ENCODE measurements at places on chromosomes 4 and X.

DNA sequence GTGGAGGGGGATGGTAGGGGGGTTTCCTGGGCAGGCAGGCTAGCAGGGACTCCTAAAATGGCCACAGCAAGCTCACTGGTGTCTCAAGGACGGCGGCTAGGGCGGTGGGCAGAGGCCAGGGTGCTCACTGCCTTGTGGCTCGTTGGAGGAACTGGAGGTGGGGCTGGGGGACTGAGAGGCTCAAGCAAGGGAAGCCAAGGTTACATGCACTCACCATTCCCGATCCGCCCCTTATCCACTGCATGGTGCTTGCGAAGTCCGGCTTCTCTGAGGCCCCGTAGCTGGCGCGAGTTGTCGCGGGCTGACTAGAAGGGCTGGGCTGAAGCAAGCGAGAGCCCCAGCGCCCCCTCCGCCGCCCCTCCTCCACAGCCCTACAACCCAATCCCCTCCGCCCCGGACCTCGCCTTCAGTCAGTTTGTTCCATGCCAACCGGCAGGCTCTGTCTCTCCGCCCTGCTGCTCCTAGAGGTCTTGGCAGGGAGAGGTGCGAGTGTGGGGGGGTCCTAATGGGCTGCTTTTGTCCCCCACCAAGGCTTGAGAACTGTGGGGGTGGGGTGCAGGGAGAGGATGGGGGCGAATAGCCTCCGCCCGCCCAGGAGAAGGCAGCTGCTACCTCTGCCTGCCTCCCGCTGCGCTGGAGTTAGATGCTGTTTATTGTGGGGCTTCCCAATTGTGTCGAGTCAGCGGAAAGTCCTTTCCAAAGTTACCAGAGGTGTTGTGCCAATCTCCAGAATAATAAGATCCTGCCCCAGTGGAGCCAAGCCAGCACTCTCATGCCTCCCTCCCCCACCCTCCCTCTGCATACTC lies at the start of gene ARHGEF9:
Gene ARHGEF9, minus strand, starts transcription at position 313 of the 806 bp plus-strand sequence. Its CDS starts 69 bp downstream, at position 244.
- DNase-seq, result peak; percentile 1

DNA sequence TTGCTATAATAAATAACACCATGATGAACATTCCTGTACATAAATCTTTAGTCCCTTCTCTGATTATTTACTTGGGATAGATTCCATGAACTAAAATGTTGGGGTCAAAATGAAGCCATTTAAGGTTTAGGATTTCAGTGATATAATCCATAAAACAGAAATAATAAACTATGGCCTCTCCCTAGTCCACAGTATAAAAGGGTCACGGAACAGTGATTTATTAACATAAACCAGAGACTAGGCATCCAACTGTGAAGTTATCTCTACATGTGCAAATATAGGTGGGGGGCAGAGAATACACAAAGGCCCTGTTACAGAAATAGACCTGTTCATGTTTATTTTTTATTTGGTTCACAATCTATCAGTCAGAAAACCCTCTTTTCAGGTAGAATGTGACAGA lies 499.1 kb upstream of the SLIT2 start:
- DNase-seq, result no peak

DNA sequence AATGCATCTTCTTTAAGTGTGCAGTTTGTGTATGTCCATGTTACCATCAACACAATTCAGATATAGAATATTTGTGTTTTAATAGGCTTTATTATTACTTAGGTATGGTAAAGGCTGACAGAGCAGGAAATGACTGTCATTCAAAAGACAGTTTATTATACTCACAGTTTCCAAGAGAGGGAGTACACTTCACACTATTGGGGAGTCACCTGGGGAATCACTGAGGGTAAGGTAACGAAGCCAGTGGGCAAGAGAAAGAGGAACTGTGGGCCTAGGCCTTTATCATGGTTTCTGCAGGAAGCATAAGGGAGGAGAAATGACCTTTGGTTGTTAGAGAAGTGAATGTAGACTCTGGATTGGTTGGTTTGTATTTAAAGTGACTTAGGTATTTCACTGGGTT lies 235.1 kb upstream of the HCCS start:
- DNase-seq, result no peak

- DNase-seq, result no peak
Measured at GRCh38 chr4:36214735-36215485, 29.4 kb downstream of the ARAP2 start.

DNA sequence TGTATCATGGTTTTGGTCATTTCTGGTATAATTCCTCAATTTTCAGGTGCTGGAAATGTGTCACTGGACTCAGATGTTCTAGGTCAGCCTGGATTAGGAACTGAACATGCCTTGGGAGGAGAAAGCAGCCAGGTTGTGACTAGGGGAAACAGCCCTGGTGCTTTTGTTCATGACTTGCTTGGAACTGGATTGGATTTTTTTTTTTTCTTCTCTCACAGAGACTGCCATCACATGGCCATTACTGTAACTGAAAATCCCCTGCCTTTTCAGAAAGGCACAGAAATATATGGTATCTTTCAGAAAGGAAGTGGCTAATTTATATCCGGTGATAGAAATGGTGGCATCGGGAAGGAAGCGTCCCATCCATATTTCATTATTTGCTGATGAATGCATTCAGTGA lies 34.6 kb downstream of the SEPTIN11 start:
- no peak for DNase-seq

- no peak for DNase-seq
Measured at GRCh38 chr4:63717384-63717783, 691.9 kb downstream of the TECRL start.

DNA sequence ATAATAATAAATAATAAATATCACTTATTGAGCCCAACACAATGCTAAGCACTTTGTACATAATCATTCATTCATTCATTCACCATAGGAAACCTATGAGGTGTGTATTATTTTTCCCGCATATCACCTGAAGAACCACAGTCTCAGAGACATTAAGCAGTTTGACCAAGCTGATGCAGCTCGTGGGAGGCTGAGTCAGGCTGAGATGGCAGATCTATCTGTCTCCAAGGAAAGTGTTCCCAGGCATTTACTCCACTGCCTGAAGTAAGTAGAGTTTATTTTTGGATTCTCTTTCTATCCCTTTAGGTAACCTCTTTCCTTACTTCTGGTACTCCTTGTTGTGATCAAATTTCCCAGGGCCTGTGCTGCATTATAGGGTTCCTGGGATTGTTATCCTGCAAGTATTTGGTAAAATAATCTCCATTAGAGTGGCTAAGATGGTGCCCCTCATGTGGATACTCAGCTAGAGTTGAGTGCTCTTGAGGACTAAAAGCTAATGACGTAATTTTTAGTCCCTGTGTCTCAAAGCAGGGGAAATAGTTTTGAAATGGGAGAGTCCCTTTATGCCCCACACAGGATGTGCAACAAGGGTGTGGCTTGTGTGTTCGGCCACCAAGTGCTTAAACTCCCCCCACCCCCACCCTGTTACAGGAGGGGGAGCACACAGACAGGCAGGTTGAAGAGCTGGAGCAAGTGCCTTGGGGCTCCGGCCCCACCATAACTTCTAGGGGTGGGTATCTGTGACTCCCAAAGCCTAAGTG lies 467.0 kb downstream of the STIM2 start:
- DNase-seq, result no peak

- no peak for DNase-seq
Measured at GRCh38 chrX:14050709-14051108, 21.0 kb upstream of the GEMIN8 start.

- no peak for DNase-seq
Measured at GRCh38 chr4:119955256-119955655, 111.4 kb downstream of the MAD2L1 start.

DNA sequence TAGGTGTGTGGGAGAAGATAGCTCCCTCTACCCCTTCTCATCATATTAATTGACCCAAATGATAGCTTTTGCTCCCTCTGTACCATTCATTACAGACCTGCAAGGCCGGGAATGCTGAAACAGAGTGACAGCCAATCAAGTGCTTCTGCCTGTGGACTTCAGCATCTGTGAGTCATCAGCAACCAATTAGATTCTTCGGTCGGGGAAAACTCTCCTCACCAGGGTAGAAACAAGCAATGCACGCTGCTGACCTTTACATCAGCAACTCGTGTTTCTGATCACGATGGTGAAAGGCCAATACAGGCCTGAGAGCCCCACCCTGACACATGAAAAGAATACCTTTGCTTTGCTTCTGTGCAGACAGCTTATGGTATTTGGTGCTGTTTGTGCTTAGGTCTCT lies 347.2 kb upstream of the DDX53 start:
- no peak for DNase-seq

GRCh38 chr4:12137575-12137974 lies 708.9 kb upstream of the HS3ST1 start:
- no peak for DNase-seq

GRCh38 chrX:1464041-1464970 lies 11.6 kb upstream of the ASMTL start:
- DNase-seq, result no peak

DNA sequence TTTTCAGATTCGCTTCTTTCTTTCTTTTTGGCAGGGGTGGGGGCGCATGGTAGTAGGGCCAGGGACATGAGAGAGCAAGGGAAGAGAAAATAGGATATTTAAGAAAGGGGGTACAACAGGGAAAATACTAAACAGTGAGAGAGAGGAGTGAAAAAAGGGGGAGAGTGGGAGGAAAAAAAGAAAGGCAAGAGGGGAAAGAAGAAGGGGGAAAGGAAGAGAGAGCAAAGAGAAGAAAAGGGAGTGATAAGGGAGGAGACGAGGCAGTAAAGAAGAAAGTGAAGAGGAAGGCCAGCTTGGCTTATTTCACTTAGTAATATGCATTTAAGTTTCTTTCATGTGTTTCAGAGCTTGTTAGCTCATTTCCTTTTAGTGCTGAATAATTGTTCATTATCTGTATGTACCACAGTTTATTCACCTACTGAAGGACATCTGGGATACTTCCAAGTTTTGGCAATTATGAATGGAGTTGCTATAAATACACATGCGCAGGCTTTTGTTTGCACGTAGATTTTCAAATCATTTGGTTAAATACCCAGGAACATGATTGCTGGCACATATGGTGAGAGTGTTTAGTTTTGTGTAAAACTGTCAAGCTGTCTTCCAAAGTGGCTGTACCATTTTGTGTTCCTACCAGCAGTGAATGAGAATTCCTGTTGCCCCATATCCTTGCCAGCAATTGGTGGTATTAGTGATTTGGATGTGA lies 37.3 kb downstream of the CASP6 start:
- DNase-seq, result no peak

DNA sequence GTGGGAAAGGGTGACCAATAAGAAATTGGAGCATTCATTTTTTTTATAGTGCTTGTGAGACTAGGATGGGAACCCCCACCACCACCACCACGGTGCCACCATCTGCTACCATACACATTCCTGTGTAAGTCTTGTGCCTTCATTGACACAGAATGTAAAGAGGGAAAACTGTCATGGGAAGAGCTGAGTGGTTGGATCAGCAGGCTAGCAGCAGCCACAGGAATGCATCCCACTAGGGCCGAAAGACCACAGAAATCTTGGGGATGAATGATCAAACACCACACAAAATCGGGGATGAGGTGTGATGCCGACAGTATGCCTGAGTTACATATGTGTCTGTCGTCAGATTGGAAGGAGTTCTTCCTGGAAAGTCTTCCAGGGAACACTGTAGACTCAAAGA lies 69.2 kb downstream of the SRPX start:
- DNase-seq, result no peak

DNA sequence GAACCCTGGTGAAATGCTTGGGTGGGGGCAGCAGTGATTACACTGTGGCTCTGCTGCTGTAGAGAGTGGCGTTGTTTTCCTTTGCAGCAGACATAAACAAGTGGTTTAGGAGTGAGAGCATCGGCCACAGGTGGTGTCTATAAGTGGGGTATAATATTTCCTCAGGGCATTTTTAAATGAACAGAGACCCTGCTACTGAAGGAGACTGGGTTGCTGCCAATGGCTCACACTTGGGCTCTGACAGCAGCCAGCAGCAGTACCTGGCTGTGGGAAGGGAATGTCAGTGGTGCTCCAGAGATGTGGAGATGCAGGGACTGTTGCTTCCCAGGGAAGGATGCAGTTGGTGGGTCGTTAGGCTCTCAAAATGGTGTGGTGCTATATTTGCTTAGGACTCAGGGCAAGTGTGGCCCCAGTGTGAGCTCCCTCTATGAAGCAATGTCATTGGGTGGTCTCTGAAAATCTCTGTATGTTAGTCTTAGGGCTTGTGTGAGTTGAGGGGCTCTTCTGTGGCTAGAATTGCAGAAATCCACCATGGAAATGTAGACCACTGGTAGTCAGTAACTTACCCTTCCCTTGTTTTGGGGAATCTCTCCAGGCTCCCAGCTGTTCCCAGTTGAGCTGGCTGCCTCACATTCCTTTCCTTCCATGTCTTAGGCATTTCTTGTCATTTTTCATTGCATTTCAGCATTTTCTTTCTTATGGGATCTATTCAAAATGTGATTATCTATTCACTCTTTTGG lies 1023.0 kb upstream of the GRID2 start:
- DNase-seq, result no peak

GRCh38 chr4:71732706-71733105 lies 51.2 kb downstream of the GC start:
- DNase-seq, result no peak

- no peak for DNase-seq
Measured at GRCh38 chr4:140603286-140603685, 34.5 kb upstream of the UCP1 start.

DNA sequence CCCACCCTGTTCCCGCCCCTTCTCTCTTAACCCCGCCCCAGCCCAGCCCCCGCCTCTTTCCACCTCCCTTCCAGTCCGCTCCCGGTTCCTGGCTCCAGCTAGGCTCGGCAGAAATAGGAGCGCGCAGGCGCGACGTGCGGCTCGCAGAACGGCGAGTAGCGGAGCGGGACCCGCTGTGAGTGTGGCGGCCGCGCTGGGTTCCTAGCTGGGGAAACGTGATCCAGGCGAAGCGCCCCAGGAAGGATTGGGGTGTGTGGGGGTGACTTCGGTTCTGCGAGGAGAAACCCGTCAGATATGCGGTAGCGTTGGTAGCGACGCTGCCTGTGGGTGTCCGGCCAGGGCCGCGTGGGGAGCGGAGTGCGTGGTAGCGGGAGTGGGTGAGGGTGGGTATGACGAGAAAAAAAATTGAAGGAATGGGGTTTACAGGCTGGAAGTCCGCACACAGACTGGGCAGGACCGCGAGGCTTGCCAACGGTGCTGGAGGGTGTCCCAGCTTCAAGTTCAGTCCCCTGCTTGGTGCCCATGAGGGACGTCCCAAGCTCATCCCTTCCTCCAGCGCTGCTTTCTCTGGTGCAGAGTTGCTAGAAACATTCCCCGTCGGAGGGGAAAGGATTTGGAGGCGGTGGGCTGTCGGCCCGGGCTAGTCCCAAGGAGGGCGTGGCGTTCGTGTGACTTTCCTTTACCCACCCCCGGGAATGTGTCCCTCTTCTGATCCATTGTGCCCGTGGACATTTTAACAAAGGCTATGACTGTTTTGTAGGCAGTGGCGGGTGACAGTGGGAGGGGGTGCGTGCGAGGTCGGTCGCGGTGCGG lies at the start of gene PRRG1:
Gene PRRG1, plus strand, starts transcription at position 144 of the 813 bp plus-strand sequence. CDS start 56,886 bp downstream, outside the sequence.
- DNase-seq, result no peak

DNA sequence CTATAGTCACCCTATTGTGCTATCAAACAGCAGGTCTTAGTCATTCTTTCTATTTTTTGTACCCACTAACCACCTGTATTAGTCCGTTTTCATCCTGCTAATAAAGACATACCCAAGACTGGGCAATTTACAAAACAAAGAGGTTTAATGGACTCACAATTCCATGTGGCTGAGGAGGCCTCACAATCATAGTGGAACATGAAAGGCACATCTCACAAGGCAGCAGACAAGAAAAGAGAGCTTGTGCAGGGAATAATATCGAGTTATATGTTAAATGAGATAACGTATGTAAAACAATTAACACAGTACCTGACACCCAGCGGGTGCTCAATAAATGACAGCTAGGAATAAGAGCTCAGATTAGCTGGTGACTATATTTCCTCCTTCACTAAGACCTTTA lies 88.1 kb upstream of the WDR44 start:
- DNase-seq, result no peak

Measured in stimulated activated CD4-positive, alpha-beta T cell treated with anti-CD3 and anti-CD28 coated beads, TNF-alpha, amount 100 ng/mL, for 24 hours (primary cell).